ENCODE measurements at places on chromosomes 2 and 18.

- DNase-seq = peak; percentile 48
These were observed 128.7 kb downstream of the LYPD6B start for GRCh38 chr2:149167001-149167780.

DNA sequence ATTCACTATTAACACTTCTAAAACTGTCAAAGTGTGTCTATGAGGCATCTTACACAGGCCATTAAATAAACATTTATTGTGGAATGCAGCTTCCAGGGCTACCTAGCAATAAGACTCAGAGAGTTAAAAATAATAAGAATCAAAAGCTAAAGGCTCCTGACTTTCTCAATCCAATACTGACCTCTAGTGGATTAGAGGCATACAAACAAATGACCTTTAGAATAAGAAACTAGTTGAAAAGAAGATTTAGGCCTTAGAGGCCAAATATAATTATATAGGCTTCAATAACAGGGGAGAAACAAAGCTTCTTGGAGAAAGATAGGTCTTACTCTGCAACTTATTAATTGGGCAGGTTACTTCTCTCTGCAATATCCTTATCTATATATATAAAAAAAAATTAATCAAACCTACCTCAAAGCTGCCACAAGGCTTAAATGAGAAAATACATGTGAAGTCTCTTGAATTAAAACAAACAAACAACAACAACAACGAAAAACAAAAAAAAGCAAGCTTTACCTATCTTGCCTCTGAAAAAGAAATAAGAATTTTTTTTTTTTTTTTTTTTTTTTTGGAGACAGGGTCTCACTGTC lies 246.1 kb downstream of the EXOC6B start:
- peak; percentile 66 for DNase-seq

DNA sequence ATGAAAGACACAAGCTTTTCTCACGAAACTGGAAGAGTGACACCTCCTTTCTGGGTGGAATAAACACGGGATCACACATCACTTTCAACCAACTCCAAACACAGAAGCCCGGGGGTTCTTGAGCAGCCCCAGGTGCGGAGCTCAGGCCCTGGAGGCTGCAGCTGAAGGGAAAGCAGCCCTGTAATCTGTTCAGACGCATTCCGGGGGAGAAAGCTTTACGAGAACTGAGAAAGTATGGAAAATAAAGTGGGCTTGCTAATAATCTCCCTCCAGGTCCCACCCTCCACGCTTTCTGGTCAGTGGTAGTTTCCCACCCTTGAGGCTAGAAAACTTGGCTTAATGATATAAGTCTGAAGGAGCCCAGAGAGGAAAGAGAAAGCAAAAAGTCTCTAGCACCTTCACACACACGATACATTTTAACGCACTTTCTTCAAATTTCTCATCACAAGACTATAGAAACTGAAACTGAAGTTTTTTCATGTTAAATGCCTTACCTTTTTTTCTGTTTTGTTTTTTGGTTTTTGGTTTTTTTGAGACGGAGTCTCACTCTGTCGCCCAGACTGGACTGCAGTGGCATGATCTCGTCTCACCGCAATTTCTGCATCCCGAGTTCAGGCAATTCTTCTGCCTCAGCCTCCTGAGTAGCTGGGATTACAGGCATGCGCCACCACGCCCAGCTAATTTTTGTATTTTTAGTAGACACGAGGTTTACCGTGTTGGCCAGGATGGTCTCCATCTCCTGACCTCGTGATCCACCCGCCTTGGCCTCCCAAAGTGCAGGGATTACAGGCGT lies 141.3 kb downstream of the AFF3 start:
- DNase-seq = no peak

DNA sequence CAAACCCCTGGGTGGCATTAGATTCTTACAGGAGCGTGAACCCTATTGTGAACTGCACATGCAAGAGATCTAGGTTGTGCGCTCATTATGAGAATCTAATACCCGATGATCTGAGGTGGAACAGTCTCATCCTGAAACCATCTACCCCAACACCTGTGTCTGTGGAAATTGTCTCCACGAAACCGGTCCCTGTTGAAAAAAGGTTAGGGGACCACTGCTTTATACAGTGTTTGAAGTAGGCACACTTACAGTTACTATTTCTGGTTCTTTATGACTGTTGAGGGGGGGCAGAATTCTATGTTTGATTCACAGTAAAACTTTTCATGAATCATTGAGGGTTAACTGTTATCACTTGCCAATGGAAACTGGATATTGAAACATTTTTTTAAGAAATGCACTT lies 72.0 kb downstream of the RIF1 start:
- no peak for DNase-seq

GRCh38 chr18:55587418-55588110 lies 428 bp downstream of the TCF4 start:
- DNase-seq = peak; percentile 40

DNA sequence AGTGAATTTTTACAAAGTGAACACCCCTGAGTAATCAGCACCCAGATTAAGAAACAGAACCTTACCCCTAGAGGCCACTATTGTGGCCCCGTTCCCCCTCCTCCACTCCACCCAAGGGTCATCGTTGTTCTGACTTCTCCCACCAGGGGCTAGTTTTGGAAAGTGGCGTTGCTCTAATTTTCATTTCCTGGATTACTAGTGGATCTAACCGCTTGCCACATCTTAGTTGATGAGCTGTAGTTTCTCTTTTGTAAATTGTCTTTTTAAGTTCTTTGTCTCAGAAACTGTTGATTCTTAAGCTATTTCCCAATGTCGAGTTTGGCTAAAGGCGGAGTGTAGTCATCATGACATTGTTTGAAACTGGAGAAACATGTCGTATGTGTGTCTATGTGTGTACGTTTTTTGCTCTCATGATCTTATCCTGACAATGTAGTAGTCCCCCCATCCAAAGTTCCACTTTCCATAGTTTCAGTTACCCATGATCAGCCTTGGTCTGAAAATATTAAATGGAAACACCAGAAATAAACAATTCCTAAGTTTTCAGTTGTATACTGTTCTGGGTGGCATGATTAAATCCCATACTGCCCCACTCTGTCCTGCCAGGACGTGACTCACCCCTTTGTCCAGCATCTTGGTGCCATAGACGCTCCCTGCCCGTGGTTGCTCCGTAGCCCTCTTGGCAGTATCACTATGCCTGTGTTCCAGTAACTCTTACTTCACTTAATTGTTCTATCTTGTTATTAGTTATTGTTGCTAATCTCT lies 71.0 kb upstream of the SP3 start:
- DNase-seq = peak; percentile 62

- peak; percentile 64 for DNase-seq
These were observed 94.9 kb downstream of the MBD2 start for GRCh38 chr18:54129448-54130067.

- peak; percentile 13 for DNase-seq
These were observed 38.9 kb upstream of the SCG2 start for GRCh38 chr2:223641082-223641481.

GRCh38 chr18:79447703-79448367 lies 52.1 kb downstream of the NFATC1 start:
- no peak for DNase-seq

DNA sequence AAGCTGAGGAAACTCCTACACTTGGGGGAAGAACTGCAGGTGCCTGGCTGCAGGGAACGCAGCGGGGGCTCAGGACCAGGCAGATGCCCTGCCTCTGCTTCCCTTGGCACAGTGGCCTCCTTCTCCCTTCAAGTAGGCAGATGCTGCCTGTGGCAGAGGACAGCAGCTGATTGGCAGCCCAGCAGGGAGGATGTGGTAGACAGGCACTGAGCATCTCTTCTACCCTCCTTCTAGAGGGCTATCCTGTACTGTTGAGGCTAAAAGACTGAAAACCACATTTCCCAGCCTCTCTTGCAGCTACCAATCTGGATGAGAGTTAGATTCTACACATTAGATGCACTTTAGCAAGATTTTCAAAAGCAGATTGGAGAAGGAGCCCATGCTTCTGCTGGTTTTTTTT lies 105.7 kb downstream of the MSH2 start:
- no peak for DNase-seq

DNA sequence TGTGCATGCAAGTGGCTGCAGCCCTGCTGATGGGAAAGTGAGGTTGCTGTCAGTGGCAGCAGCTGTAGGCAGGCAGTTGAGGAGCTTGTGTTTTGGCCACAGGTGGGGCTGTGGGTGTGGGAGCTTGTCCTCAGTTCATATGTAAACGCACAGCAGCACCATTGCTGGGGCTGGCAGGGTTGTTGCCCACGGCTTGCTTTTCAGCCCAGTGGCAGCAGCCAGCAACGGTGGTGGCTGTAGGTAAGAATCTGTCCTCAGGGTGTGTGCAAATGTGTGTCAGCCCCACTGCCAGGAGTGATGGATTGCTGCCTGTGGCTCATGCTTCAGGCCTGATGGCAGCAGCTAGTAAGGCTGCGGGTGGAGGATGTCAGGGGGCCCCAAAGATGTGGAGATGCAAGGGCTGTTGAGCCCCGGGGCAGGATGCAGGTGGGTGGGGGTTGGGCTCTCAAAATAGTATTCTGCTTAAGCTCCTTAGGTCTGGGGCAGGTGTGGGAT lies 141.3 kb upstream of the THUMPD2 start:
- DNase-seq = no peak

GRCh38 chr2:36361396-36361795 lies 5.8 kb downstream of the CRIM1 start:
- peak; percentile 85 for DNase-seq

GRCh38 chr18:5974696-5975095 lies 79.4 kb upstream of the TMEM200C start:
- no peak for DNase-seq

DNA sequence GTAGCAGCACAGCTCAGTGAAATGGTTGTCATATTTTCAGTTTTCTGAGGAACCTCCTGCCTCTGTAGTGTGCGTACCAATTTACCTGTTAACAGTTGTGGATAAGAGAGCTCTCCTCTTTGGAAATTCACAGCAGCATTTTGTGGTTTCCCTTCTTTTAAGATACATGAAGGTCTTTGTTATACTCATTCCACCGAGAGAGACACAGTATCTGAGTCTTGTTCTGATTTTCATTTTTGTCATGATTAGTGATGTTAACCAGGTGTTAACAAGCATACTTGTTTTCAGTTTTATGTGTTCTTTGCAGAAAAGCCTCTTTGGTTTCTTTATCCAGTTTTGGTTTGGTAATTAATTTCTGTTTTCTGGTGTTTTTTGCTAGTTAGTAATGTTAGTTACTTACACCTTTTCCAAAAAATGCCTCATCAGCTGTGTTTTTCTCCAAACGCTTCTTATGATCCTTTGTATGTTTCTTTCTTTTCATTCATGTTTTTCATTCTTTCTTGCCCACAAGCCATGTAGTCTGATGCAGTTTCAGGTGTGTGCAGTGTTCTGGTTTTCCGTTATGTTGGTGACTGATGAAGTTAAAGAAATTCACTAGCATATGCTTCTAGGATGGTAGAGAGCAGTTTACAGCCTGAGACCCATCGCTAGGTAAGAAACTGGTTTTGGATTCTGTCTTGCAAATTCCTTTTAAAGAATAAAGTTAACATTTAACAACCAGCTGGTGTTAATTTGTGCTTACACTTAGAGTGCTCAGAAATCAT lies 30.1 kb downstream of the CCDC74A start:
- no peak for DNase-seq

GRCh38 chr2:222747526-222748160 lies 76.2 kb downstream of the MOGAT1 start:
- DNase-seq = no peak

DNA sequence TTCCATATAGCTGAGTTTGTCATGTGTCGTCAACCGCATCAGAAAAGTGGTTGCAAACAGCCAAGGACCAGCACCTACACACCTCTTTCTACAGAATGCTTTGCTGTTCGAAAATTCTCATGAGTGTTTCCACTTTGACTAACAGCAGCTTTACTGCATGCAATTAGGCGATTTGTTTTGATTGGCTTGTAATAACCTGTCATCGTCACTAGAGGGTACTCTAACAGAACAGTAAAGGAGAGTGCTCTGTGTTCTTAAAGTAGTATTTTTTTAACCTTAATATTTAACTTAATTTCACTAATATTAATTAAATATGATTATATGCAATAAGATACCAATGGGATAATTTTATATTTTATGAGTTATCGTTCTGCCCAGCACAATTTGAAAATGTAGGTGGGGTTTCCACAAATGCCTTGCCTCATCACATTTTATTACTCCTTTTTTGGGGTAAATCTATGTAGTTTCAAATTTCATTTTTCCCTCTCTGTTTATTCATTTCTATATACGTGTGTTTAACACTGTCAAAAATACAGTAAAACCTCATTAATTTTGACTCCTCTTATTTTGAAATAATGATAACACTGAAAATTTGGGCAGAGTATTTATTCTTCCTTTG lies 502.2 kb downstream of the NRXN1 start:
- peak; percentile 42 for DNase-seq

DNA sequence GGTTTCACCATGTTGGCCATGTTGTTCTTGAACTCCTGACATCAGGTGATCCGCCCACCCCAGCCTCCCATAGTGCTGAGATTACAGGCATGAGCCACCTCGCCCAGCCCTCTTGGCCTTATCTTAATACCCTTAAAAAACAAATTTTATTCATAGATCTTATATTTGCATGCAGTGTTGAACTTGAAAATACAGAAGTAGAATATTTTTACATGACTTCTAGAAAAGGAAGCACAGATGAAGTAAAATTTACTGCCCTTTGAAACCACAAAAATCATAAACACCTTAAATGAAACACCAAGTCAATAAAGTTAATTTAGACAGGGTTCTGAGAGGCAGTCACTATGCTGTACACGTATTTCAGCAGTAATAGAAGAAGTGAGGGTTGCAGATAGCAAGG lies 145.7 kb downstream of the CERS6 start:
- no peak for DNase-seq

DNA sequence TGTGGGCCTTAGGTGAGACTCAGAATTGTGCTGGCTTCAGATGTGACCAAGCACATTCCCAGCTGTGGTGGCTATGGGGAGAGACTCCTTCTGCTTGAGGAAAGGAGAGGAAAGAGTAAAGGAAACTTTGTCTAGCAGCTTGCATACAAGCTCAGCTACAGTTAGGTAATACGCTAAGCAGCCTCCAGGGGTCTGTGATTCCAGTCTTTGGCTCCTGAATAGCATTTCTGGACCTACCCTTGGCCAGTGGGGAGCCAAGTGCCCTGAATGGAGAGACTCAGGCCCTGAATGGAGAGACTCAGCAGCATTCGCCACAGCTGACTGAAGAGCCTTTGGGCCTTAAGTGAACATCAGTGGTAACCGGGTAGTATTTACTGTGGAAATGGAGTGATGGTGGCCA lies 227.4 kb upstream of the CDH7 start:
- no peak for DNase-seq

- DNase-seq = no peak
These were observed 79.5 kb downstream of the LOXHD1 start for GRCh38 chr18:46577546-46577945.

DNA sequence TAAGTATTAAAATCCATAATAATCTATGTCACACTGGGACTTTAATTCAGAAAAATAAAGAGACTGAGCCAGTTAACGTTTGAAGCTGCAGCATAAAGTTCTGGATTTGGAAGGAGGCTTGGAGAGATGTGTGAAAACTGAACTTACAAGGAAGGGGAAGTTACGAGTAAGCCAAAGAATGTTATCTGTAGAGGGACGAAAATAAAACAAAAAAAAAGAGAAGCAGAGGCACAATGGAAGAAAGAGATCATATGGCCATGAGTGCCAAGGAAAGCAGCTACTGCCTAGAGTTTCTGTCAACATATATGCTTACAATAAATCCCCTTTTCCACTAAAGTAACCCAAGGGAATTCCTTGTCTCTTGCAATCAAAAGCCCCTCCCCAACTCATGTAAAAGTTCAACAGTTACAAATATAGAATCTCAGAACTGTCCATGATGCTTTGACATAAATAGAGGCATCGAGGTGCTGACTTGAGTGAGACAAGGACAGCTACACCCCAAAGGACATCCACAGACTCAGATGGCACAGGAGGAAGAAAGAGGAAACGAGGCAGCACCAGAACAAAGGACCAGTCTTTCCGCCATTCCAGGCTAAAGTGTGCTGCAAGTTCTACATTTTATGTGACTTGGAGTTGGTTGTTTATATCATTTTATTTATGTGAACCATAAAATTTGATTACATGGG lies 16.1 kb upstream of the ARL5A start:
- no peak for DNase-seq

Data from AG10803 (cell line).